ENCODE measurements at places on chromosomes 5 and 9.
A peak's percentile ranks its signal among the peaks of the same experiment; 100 is the strongest.

GRCh38 chr9:137441289-137441934, at the start of gene ENTPD8:
ENTPD8 (minus strand) TSS chr9:137441357; CDS start chr9:137438285, 3,072 bp downstream.
- no peak for DNase-seq

- DNase-seq: no peak
These were observed 74.6 kb downstream of the USP20 start for GRCh38 chr9:129909851-129910250.

DNA sequence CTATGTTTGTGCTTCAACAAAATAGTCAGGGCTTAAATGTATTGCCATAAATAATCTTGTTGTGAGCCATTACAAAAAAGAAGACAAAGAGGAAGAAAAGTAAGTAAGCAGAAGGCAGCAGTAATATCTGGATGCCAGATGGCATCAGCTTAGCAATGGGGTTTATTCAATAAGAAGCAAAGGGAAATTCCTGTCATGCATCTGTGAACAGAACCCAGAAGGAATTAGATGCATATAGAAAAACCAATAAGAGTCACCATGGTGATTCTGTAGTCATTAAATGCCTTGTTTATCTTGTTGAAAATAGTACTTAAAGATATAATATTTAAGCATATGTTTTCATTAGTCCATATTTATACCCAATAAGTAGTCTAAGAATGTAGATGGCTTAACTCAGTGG, 216.0 kb downstream of the ADAMTSL1 start:
- no peak for DNase-seq

DNA sequence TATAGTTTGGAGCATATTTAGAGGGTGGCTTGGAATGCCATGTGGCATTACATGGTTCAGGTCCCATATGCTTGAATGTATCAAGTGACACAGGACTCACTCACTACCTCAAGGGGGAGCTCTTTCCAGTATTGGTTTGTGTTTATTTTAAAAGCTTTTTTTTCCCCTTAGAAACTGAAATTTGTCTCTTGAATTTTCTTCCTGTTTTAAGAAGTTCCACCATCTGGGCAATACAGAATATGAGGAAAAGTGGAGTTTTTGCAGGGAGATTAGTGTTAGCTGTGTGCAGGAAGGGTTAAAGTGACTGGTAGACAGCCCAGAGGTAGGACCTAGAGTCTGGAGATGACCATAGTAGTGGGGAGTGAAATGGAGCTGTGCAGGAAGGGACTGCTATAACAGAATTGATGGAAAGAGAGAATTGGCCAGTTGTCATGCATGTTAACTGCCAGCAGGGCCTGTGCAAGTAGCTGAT, 36.6 kb downstream of the CTNNA1 start:
- DNase-seq: peak; percentile 33

- DNase-seq: no peak
These were observed 1435.2 kb upstream of the CDH9 start for GRCh38 chr5:28473531-28474107.

- DNase-seq: peak; percentile 70
These were observed 21.7 kb downstream of the CXXC5 start for GRCh38 chr5:139669662-139670368.

GRCh38 chr5:151751091-151751490, 7.3 kb downstream of the ATOX1 start:
- no peak for DNase-seq

DNA sequence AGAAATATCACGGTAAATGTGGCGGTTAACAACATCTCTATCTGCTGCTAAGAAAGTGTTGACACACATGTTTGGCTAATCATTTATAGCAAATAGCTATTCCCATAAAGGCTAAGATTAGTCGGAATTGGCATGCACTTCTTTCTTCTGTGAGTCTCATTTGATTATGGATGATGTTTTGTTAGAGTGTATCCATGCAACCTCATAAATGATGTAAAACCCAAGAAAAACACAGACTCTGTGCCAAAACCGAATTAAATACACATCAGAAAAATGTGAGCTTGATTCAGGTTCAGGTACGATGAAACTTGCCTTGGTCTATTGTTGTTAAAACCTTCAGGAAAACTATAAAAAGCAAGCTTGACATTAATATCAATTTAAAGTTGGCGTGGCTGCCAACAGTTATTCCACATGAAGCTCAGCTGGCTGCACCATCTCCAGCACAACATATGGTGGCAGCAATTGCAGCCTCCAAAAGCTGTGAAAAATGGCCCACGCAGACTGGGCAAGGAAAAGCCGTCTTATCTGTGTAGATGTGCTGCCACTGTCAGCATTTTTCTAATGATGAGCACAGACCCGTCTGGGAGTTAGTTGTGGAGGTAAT, 41.1 kb upstream of the ICE1 start:
- DNase-seq: no peak

DNA sequence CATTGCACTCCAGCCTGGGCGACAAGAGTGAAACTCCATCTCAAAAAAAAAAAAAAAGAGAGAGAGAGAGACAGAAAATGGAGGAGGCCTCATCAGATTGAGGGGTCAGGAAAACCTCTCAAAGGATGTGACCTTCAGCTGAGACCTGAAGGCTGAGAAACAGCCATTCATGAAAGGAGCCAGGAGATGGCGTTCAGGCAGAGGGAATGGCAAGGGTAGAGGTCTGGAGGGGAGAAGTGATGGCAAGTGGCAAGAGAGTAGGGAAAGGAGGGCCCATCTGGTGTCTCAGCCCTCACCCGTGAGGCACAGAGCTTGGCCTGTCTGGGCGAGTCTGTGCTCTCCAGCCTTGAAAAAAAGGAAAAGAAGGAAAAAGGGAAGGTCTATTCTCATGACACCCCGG, 17.0 kb downstream of the CAMK2A start:
- no peak for DNase-seq

DNA sequence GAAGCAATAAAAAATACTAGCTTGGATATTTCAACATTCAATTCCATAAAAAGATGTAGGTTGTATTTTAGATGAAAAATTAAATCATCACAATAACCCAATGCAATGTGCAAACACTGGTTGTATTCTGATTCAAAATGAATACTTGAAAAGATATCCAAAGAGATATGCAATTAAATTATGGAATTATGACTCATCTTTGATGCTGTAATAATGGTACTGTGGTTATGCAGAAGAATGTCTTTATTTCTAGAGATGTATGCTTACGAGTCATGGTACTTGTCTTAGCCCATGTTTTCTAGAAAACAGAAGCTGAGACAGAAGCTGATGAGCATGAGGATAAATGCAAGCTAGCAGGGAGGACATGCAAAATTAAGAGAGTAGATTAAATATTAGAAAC, 1941.4 kb upstream of the NUDT12 start:
- DNase-seq: no peak

DNA sequence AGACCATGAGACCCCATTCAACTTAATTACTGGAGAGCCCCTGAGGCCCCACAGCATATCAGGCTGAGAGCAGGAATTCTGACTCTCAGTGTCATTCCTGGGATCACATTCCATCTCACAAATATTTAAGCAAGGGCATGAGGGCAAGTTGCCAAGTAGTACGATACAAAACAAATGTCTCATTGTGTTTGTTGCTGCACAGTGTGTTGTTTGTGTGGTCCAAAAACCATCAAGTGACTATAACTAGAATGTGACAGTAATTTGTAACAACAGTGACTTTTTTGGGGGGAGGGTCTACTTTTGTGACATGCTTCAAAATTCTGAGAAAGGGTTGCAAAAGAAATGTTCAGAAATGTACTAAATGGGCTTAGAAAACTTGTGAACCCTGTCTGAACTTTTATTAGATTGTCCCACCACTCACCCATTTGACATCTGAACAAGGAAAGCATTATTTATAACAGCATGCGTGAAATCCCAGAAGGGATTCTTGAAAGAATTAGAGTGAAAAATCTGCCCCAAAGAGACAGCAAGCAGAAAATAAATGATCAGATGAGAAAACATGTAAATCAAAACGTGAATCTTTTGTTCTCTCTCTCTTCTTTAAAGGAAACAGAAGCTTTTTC, 347.0 kb downstream of the NTRK2 start:
- DNase-seq: no peak

GRCh38 chr5:150763023-150763769, 4.4 kb upstream of the DCTN4 start:
- DNase-seq: no peak

DNA sequence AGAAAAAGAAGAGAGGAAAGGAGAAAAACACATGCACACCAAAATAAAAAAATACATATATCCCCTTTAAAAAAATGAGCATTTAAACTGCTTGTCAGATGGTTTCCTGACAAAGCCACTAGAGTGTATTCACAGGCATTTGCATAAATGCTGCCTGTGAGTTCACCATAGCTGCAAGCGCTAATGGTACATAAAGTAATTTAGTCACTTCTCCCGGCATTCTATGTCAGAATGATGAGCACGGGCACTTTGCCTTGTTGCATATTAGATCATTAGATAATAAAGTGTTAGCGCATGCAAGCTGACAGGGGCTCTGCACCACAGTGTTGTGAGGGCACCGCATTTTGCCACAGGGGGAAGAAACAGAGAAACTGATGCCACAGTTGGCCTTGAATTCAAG, 280.6 kb downstream of the EBF1 start:
- no peak for DNase-seq

GRCh38 chr9:131105952-131106351, 9.6 kb downstream of the AIF1L start:
- no peak for DNase-seq

GRCh38 chr5:126965061-126965475, 65.3 kb downstream of the MARCHF3 start:
- no peak for DNase-seq

- no peak for DNase-seq
These were observed 405.4 kb upstream of the ACTBL2 start for GRCh38 chr5:57887851-57888621.

GRCh38 chr9:128251732-128252100, 24.1 kb downstream of the GOLGA2 start:
- DNase-seq: no peak

- DNase-seq: no peak
These were observed 463.7 kb upstream of the WWC1 start for GRCh38 chr5:167827766-167828165.

DNA sequence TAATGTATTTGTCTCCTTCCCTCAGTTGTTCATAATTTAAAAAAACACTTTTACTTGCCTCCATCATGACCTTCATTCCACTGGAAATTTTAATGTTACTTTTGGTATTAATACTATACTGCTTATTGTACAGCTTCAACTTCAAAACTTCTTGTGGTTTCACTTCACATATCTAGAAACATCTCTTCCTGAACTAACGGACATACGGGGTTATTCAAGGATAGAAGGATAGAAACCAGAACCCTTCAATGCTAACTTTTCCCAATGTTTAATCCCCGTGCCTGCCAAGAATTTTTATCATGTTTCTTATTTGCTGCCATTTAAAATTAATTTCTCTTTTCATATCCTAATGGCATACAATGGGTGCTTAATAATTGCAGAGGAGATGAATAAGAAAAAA, 36.3 kb upstream of the SETD9 start:
- DNase-seq: no peak

- no peak for DNase-seq
These were observed 101.8 kb downstream of the TMEM167A start for GRCh38 chr5:82975396-82975795.

GRCh38 chr9:113562653-113563381, 99.3 kb downstream of the RGS3 start:
- DNase-seq: no peak

GRCh38 chr5:67537439-67538148, 341.0 kb upstream of the CD180 start:
- DNase-seq: no peak

- no peak for DNase-seq
These were observed 49.6 kb downstream of the GNA14 start for GRCh38 chr9:77598524-77598923.

GRCh38 chr5:40797273-40798011, 732 bp downstream of the PRKAA1 start:
- DNase-seq: peak; percentile 44

- no peak for DNase-seq
These were observed 29.3 kb downstream of the GRAMD2B start for GRCh38 chr5:126452477-126452876.

- no peak for DNase-seq
These were observed 8.8 kb upstream of the OR1Q1 start for GRCh38 chr9:122605691-122606090.

- no peak for DNase-seq
These were observed 238.0 kb upstream of the ACTBL2 start for GRCh38 chr5:57720656-57721055.

- DNase-seq: no peak
These were observed 570.7 kb upstream of the WWC1 start for GRCh38 chr5:167720676-167721260.

DNA sequence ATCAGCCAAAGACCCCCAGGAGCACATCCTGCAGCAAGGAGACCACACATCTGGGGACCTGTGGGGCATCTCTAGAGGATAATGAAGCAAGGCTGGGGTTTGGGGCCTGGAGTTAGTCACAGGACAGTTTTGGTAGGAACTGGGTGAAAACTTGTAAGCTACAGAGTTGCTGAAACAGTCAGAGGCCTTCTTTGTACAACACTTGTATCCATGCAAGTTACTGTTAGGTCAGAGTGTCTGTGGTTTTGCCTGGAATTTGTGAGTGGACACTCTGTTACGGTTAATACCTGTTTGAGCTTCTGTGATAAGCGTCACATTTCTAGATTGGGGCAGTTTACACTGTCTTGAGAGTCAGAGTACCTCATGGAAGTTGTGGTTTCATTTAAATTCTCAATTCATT, 22.6 kb upstream of the ASPN start:
- no peak for DNase-seq
